ENCODE measurements at places on chromosomes 12 and 14. TPM values are rescaled to one million over a fixed set of nuclear protein-coding genes. Genes with fewer than 3 reads are reported as not detected.

Gene MANSC1
- total RNA-seq = 1.3 TPM

- H3K27me3 ChIP-seq = no peaks in the 10 kb centered on the region
- no peak for DNase-seq
- H3K27ac ChIP-seq = peak within 1 kb of the TSS; percentile 60
- peaks cover 4% of the 10 kb centered on the region for H3K36me3 ChIP-seq
- peaks cover 2% of the 10 kb centered on the region for H3K4me1 ChIP-seq
Observed at GRCh38 chr14:59465316-59466135, at the start of gene GPR135. TSS of gene GPR135 (minus strand) at chr14:59465380. CDS start at chr14:59465226, 154 bp downstream.

Gene DPPA3
- total RNA-seq = not detected

Gene TMEM229B
- total RNA-seq = 0.77 TPM

Gene SLC25A21
- 0.50 TPM for total RNA-seq

DNA sequence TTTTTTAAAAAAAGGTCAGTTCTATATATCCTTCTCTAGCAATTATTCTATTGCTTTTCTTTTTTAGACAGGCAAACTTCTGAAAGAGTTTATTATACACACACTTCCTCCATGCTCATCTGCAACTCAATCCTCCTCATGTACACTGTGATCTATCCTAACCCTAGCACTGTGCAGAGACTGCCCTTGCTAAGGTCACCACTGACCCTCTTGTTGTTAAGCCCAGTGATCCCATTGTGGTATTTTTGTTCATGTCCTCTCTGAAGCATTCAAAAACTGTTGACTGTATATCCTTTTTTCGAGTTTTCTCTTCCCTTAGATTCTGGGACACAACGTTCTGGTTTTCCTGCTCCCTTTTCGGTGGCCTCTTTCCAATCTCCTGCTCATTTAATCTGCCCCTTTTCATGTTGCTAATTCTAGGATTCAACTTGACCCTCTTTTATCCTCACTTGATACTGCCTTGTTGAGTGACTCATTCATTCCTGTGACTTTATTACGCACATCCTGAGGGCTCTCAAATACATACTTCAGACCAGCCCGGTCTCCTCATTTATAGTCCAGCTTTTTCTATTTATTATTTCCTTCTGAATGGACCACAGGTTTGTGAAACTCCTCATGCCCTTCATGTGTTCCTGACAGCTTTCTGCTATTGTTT lies 53.9 kb upstream of the PTPRB start:
- peak; percentile 90 for DNase-seq
- no peaks in the 10 kb centered on the region for H3K36me3 ChIP-seq
- H3K4me1 ChIP-seq = no peaks in the 10 kb centered on the region

DNA sequence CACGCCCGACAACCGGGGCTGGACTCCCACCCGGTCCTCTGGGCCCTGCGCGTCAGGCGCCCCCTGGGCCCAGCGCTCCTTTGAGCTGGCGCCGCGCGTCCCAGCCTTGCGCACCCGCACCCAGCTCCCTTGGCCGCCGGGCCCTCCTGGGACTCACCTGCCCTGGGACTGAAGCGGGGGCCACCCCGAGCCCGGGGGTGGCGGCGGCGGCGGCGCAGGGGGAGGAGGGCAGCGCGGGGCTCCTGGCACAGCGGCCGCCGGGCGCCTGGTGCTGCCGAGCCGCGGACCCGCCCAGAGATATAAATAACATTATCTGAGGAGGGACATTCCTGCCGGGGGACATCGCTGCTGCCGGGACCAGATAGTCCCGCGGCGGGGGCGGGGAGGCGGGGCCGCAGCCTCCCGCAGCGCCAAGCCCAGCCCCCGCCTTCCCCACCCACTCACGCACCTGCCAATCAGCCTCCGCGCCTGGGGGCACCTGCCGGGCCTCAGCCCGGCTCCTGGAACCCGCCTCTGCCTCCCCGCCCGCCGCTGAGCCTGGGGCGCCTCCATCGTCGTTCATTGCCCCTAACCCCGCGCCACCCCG lies at the start of gene SPTB:
Gene SPTB (minus strand): TSS at position 273 of the 586 bp plus-strand sequence. CDS start 56,813 bp downstream, outside the sequence.
- peak within 1 kb of the TSS; percentile 10 for H3K4me3 ChIP-seq
- peaks cover 48% of the 10 kb centered on the region for H3K27me3 ChIP-seq
- DNase-seq = no peak
- no peaks in the 10 kb centered on the region for H3K36me3 ChIP-seq
- H3K27ac ChIP-seq = no peak within 1 kb of the TSS

DNA sequence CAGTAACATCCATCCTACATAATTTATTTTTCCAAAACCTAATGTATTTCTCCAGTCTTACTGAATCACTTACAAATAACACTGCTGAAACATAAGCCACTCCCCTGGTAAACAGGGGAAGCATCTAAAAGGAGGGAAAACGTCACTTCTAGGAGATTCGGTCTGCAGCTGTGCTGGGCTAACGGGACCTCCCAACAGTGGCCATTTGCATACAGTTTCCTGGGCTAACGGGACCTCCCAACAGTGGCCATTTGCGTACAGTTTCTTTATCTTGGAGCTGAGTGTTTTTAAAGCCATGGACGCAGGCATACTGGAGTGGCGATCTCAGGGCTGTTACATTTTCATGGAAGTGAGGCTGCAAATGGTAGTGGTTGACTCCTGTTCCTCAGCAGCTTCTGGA lies 242.9 kb downstream of the TMEM132D start:
- H3K36me3 ChIP-seq = no peaks in the 10 kb centered on the region
- H3K27ac ChIP-seq = no peak overlapping the region
- H3K4me3 ChIP-seq = no peak overlapping the region
- H3K4me1 ChIP-seq = no peaks in the 10 kb centered on the region
- DNase-seq = no peak

Gene TMCC3
- total RNA-seq = 0.33 TPM

DNA sequence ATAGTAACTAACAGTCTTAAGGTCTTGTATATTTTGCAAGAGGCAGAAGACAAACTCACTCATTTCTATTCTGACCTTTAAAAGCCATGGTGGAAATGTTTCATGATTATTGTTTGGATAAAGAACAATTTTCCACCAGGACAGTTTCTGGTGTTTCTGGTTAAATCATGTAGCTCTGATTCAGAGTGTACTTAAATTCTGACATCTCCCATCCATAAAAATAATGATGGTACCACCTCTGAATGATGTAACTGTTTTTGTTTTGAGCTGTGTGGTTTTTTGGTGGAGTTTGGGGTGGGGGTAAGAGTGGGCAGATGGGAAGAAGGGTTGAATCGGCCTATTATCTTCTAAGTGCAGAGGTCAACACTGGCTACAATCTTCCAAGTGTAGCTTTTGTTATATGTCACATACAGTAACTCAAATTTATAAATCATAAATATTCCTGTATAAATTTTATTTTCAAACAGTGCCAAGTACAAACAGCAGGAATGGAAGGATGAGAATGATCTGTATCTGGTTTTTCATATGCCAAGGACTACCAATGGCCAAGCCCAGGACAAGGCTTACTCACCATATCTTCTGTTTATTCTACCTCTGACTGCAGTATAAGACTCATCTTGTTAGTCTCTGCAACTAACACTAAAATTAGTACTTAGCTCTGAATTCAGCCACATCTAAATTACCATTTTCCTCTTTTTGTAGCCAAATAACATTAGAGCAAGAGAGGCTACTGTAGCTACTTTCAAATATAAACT lies 108.7 kb downstream of the BCAT1 start:
- peaks cover 12% of the 10 kb centered on the region for H3K4me1 ChIP-seq
- no peak overlapping the region for H3K27ac ChIP-seq
- peaks cover 5% of the 10 kb centered on the region for H3K36me3 ChIP-seq
- H3K27me3 ChIP-seq = no peaks in the 10 kb centered on the region
- DNase-seq = peak; percentile 76

- H3K4me3 ChIP-seq = no peak overlapping the region
- peaks cover 2% of the 10 kb centered on the region for H3K27me3 ChIP-seq
- H3K36me3 ChIP-seq = no peaks in the 10 kb centered on the region
- H3K27ac ChIP-seq = no peak overlapping the region
- no peak for DNase-seq
Observed at GRCh38 chr12:52530366-52530765, 10.2 kb upstream of the KRT5 start.

Gene TAS2R7
- not detected for total RNA-seq

Gene KCNK13
- not detected for total RNA-seq

GRCh38 chr12:121801595-121802484 lies 2.0 kb upstream of the SETD1B start:
- peak overlapping the region; percentile 81 for H3K4me3 ChIP-seq
- peaks cover 21% of the 10 kb centered on the region for H3K4me1 ChIP-seq
- H3K36me3 ChIP-seq = peaks cover 6% of the 10 kb centered on the region
- DNase-seq = peak; percentile 44
- peak overlapping the region; percentile 97 for H3K27ac ChIP-seq

DNA sequence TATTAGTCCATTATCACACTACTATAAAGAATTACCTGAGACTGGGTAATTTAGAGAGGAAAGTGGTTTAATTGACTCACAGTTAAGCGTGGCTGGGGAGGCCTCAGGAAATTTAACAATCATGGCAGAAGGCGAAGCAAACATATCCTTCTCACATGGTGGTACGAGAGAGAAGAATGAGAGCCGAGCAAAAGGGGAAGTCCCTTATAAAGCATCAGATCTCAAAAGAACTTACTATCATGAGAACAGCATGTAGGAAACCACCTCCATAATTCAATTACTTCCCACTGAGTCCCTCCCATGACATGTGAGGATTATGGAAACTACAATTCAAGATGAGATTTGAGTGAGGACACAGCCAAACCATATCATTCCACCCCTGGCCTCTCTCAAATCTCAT lies 422.6 kb downstream of the MDGA2 start:
- H3K36me3 ChIP-seq = no peaks in the 10 kb centered on the region
- no peak overlapping the region for H3K4me3 ChIP-seq
- no peak for DNase-seq
- no peaks in the 10 kb centered on the region for H3K27me3 ChIP-seq

Gene FGD6
- 5.6 TPM for total RNA-seq

Gene CSRP2
- 36.7 TPM for total RNA-seq

GRCh38 chr14:85308531-85309300 lies 221.2 kb upstream of the FLRT2 start:
- no peak overlapping the region for H3K27ac ChIP-seq
- no peaks in the 10 kb centered on the region for H3K27me3 ChIP-seq
- H3K4me1 ChIP-seq = no peaks in the 10 kb centered on the region

Gene ACSM4
- total RNA-seq = not detected

Gene RIN3
- 5.4 TPM for total RNA-seq

DNA sequence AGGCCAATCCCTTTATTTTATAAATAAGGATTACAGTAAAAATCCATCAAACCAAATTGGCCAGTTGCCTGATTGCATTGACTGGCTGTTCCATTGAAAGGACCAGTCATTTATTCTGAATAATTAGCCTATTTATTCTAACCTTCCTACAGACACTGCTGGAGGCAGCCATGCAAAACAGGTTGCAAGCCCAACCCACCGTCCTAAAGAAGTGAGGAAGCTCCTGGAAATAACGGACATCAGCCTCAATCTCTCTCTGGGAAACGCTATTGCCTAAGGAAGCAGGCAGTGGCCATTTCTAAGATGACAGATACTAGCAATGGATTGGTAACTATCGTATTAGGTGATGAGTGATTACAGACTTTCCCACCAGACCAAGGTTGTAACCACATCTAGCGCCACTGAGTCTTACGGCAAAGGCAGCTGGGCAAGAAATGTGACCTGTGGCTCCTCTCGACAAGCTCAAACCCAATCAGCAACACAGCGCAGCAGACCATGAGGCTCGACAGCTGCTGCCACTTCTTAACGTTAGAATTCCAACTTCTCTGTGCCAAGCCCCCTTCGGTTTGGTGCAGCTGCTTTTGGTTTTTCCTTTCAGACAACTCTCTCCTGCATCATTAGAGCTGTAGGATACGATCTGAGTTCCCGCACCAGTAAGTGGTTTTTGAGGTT lies 134.2 kb downstream of the KCNK10 start:
- DNase-seq = peak; percentile 8
- no peak overlapping the region for H3K27ac ChIP-seq
- peaks cover 2% of the 10 kb centered on the region for H3K4me1 ChIP-seq
- no peaks in the 10 kb centered on the region for H3K27me3 ChIP-seq
- no peaks in the 10 kb centered on the region for H3K36me3 ChIP-seq
- H3K4me3 ChIP-seq = no peak overlapping the region

- H3K4me1 ChIP-seq = no peaks in the 10 kb centered on the region
- H3K27me3 ChIP-seq = no peaks in the 10 kb centered on the region
Observed at GRCh38 chr12:70267550-70267949, 24.3 kb downstream of the CNOT2 start.

GRCh38 chr14:57823015-57823660 lies 42.8 kb downstream of the SLC35F4 start:
- no peak overlapping the region for H3K27ac ChIP-seq
- no peak overlapping the region for H3K4me3 ChIP-seq
- no peak for DNase-seq
- no peaks in the 10 kb centered on the region for H3K27me3 ChIP-seq
- no peaks in the 10 kb centered on the region for H3K4me1 ChIP-seq

Gene PPP4R4
- total RNA-seq = 0.51 TPM

DNA sequence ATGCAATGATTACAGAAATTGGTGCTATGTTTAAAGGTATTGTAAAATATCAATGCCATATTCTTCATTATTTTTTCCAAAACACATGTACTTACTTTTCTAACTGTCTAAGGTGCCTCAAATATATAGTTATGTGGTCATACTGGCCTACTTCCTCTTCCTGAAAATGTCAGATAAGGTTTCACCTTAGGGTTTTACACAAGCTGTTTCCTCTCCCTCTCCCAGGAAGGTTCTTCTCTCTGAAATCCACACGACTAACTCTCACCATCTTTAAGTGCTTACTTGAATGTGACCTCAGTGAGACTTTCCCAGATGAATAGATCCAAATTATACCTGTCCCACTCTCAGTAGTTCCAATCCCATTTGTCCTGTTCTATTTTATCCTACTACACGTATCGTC lies 11.6 kb upstream of the CLEC4D start:
- H3K27ac ChIP-seq = no peak overlapping the region
- no peak overlapping the region for H3K4me3 ChIP-seq
- no peaks in the 10 kb centered on the region for H3K36me3 ChIP-seq

Gene SELPLG
- 0.51 TPM for total RNA-seq

GRCh38 chr12:104930388-104931326 lies 27.4 kb downstream of the SLC41A2 start:
- H3K27me3 ChIP-seq = no peaks in the 10 kb centered on the region
- H3K4me1 ChIP-seq = no peaks in the 10 kb centered on the region
- H3K36me3 ChIP-seq = no peaks in the 10 kb centered on the region
- no peak for DNase-seq

All from fibroblast of lung (primary cell).